Dermis lymphatic vessel endothelial cell (primary cell): ENCODE measurements at places on chromosomes 2 and 18. TPM values are rescaled to one million over a fixed set of nuclear protein-coding genes. Genes with fewer than 3 reads are reported as not detected.

CIDEA gene
- total RNA-seq: 0.33 and 0.52 TPM in 2 replicates

ICA1L gene
- total RNA-seq: 0.98 and 2.2 TPM in 2 replicates

ERMN gene
- total RNA-seq: not detected in 2 replicates

MLPH gene
- total RNA-seq: 0.52 and 3.3 TPM in 2 replicates

RBKS gene
- 1.1 and 3.1 TPM in 2 replicates for total RNA-seq

SLC11A1 gene
- total RNA-seq: 0.09 and 0.11 TPM in 2 replicates

IL18R1 gene
- under 0.01 and 0.43 TPM in 2 replicates for total RNA-seq

C2orf80 gene
- total RNA-seq: not detected in 2 replicates

MC4R gene
- not detected in 2 replicates for total RNA-seq

OSBPL6 gene
- 1.1 and 4.1 TPM in 2 replicates for total RNA-seq

VSNL1 gene
- total RNA-seq: not detected in 2 replicates

SKA1 gene
- total RNA-seq: 1.8 and 2.2 TPM in 2 replicates

C2orf74 gene
- total RNA-seq: 11.5 and 12.9 TPM in 2 replicates

TUBA3E gene
- not detected in 2 replicates for total RNA-seq

IL1F10 gene
- not detected in 2 replicates for total RNA-seq

ST6GAL2 gene
- total RNA-seq: under 0.01 and 0.09 TPM in 2 replicates

RAMP1 gene
- total RNA-seq: not detected in 2 replicates

TP53I3 gene
- total RNA-seq: 40.9 and 46.1 TPM in 2 replicates

CSRNP3 gene
- total RNA-seq: 0.76 and 0.95 TPM in 2 replicates

GCFC2 gene
- 14.2 and 19.3 TPM in 2 replicates for total RNA-seq

KCNS3 gene
- total RNA-seq: 0.76 and 0.86 TPM in 2 replicates

ATOH8 gene
- total RNA-seq: 16.5 and 36.4 TPM in 2 replicates

CPLX4 gene
- total RNA-seq: not detected in 2 replicates

COL3A1 gene
- 0.95 and 6.9 TPM in 2 replicates for total RNA-seq

ROCK1 gene
- 31.0 and 34.7 TPM in 2 replicates for total RNA-seq

SPP2 gene
- total RNA-seq: not detected in 2 replicates

MRPL44 gene
- total RNA-seq: 24.8 and 31.4 TPM in 2 replicates

CDH19 gene
- under 0.01 and 0.11 TPM in 2 replicates for total RNA-seq

GPAT2 gene
- total RNA-seq: 0.60 and 2.6 TPM in 2 replicates

INHA gene
- not detected in 2 replicates for total RNA-seq

CNPPD1 gene
- total RNA-seq: 22.7 and 28.3 TPM in 2 replicates

IL36G gene
- not detected in 2 replicates for total RNA-seq

FBLN7 gene
- 0.87 and 2.7 TPM in 2 replicates for total RNA-seq

MAL gene
- total RNA-seq: not detected in 2 replicates

GLI2 gene
- 0.09 and 0.76 TPM in 2 replicates for total RNA-seq

VWC2L gene
- not detected in 2 replicates for total RNA-seq

RAD51AP2 gene
- not detected in 2 replicates for total RNA-seq
